ENCODE measurements at places on chromosomes 6 and 20. TPM values are rescaled to one million over a fixed set of nuclear protein-coding genes. Genes with fewer than 3 reads are reported as not detected.

The COL11A2 gene
- 0.39 TPM for total RNA-seq

The HMGN3 gene
- total RNA-seq: 40.4 TPM

The SNAP25 gene
- not detected for total RNA-seq

The FNDC11 gene
- 5.1 TPM for total RNA-seq

DNA sequence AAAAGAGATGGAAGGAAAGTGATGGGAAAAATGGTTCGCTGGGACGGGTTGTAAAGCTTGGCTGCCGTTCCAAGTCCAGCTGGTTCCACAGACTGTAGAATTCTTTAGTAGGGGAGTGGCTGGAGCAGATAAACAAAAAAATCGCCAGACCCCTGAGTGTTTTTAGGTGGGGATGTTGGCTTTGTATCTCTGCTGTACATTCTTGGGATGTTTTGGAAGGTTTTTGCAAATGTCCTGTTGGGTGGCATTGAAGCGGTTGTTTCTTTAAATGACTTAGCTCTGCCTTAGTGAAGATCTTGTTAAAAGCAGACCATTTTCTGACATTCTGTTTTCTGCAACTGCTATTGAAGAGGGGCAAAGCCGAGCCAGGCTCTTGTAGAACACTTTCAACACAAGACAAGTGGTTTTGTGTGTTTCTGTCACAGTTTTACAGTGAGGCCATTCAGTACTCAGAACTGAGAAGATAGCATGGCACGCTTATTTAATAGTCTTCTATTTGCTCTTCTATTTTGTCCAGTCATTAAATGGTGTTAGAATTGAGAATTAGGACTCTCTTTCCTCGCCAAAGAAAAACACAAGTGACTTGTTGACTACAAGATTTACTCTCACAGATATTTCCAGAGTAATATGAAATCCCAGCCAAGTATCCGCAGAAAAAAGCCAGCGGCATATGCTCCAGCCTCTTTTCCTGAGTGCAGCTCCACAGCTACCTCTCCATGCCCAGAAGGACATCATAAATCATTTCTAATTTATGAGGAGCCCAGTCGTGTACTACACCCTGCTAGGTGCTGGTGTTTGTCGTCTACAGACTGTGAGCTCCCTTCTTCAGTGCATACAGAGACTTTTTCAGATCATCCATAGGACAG is 65.8 kb downstream of the PHACTR2 start:
- no peaks in the 10 kb centered on the region for H3K36me3 ChIP-seq
- H3K27ac ChIP-seq: no peak overlapping the region
- no peak for DNase-seq
- no peak overlapping the region for H3K4me3 ChIP-seq
- no peaks in the 10 kb centered on the region for H3K27me3 ChIP-seq

- no peaks in the 10 kb centered on the region for H3K4me1 ChIP-seq
- H3K4me3 ChIP-seq: no peak overlapping the region
- no peaks in the 10 kb centered on the region for H3K27me3 ChIP-seq
- no peak overlapping the region for H3K27ac ChIP-seq
Measured at GRCh38 chr6:90044833-90045381, 150.6 kb downstream of the GJA10 start.

DNA sequence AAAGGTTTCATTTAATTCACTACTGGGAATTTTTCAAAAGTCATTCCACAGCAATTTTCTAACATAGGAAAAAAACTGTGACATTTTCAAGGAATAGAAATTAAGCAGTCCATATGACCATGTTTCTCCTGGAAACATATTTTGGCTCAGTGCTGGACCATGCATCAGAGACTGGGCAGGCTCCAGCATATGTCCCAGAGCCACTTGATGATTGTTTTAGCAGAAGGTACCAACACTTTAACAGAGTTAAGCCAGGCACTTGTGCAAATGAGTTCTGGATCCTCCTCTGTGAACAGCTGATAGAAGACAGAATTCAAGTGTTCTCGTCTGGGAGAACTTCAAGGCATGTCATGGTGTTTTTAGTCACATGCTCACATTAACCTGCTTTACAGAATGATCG is 516.3 kb downstream of the COL12A1 start:
- H3K4me1 ChIP-seq: no peaks in the 10 kb centered on the region
- H3K36me3 ChIP-seq: no peaks in the 10 kb centered on the region
- no peaks in the 10 kb centered on the region for H3K27me3 ChIP-seq
- no peak overlapping the region for H3K4me3 ChIP-seq
- DNase-seq: no peak

GRCh38 chr6:122749451-122750050 is 30.0 kb upstream of the FABP7 start:
- no peak for DNase-seq
- H3K4me3 ChIP-seq: no peak overlapping the region
- no peak overlapping the region for H3K27ac ChIP-seq
- H3K36me3 ChIP-seq: no peaks in the 10 kb centered on the region
- H3K4me1 ChIP-seq: peaks cover 7% of the 10 kb centered on the region
- H3K27me3 ChIP-seq: no peaks in the 10 kb centered on the region

GRCh38 chr20:47860049-47860830 is 75.0 kb upstream of the SULF2 start:
- H3K27me3 ChIP-seq: no peaks in the 10 kb centered on the region
- H3K4me1 ChIP-seq: peaks cover 9% of the 10 kb centered on the region
- H3K4me3 ChIP-seq: no peak overlapping the region
- DNase-seq: no peak
- no peak overlapping the region for H3K27ac ChIP-seq

GRCh38 chr20:52236292-52236691 is 44.7 kb upstream of the ZFP64 start:
- H3K27me3 ChIP-seq: no peaks in the 10 kb centered on the region
- H3K4me1 ChIP-seq: no peaks in the 10 kb centered on the region
- H3K4me3 ChIP-seq: no peak overlapping the region
- no peaks in the 10 kb centered on the region for H3K36me3 ChIP-seq
- DNase-seq: no peak
- no peak overlapping the region for H3K27ac ChIP-seq

DNA sequence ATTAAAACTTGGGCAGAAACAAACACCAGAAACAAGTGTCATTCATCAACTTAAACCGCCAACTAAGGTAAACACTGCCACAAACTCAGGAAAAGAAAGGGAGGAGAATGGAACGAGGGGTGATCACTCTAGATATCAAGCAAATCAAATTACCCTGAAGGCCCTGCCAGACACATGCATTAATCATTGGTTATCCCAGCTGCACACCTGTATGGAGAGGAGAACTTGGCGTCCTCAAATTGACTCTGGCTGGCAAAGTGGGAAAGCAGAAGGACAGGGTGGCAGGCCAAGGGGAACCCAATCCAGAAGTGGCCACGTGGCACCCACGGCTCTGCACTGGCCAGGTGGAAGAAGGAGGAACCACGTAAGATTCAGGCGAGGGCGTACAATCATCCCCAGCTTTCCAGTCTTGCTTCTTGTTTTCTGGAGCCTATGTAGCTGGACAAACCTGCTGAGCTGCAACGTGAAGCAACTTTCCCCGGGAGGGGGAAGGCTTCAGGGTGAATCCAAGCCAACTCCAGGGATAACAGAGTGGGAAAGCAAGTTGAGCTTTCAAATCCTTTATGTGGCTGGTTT is 156.2 kb upstream of the JARID2 start:
- H3K27me3 ChIP-seq: no peaks in the 10 kb centered on the region
- H3K27ac ChIP-seq: no peak overlapping the region
- H3K4me1 ChIP-seq: peaks cover 9% of the 10 kb centered on the region
- H3K4me3 ChIP-seq: no peak overlapping the region
- DNase-seq: no peak

DNA sequence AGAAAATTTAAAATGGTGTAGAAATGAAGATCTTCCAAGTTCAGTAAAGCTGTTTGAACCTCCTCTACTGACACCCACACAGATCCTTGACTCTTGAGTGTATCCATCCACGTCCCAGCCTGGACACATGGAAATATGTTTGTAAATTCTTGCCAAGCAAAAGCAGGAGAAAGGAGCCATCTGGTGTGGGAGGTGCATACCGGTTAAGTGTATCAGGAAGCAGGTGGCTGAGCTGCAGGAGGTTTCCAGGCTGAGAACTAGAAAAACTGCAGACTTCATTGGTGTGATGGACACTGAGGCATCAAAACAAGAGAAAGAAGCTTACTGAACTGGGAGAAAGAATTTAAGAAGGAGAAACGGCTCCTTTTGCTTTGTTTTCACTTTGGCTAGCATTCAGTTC is 229.9 kb upstream of the GRIK2 start:
- DNase-seq: no peak
- no peak overlapping the region for H3K27ac ChIP-seq
- no peaks in the 10 kb centered on the region for H3K36me3 ChIP-seq
- H3K27me3 ChIP-seq: no peaks in the 10 kb centered on the region
- H3K4me1 ChIP-seq: no peaks in the 10 kb centered on the region
- H3K4me3 ChIP-seq: no peak overlapping the region

DNA sequence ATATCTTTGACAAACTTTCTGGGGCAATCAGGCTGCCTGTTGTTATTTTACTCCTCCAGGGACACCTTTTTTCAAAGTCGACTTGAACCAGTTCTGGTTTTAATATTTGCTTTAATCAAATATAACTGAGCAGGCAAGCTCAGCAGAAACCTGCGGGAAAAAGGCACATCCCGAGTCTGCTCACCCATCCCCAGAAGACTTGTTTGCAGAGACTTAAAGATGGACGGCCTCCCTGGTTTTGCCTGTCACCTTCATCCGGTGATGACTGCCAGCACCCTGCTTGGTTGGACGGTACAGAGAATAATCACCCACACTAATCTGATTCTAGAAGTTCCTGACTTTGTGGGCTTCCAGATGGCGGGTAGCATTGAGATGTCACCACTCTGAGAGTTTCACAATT is 36.8 kb downstream of the PPP1R3G start:
- no peak overlapping the region for H3K27ac ChIP-seq
- DNase-seq: no peak
- no peak overlapping the region for H3K4me3 ChIP-seq
- no peaks in the 10 kb centered on the region for H3K36me3 ChIP-seq

DNA sequence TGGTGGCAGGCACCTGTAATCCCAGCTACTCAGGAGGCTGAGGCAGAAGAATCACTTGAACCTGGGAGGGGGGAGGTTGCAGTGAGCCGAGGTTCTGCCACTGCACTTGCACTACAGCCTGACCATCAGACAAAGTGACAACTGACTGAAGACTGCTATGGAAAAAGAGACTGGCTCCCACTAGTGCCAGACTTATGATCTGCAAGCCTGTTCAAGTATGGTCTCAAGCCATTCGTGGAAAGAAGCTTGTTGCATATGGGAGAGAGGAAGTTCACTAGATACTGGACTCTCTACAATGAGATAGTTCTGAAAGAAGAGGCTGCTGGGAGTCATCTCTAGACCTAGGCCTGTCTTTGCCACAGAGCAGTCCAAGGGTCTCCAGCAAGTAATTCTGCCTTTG is 26.7 kb downstream of the MDN1 start:
- no peak overlapping the region for H3K27ac ChIP-seq
- H3K4me1 ChIP-seq: peaks cover 18% of the 10 kb centered on the region
- no peaks in the 10 kb centered on the region for H3K27me3 ChIP-seq
- H3K36me3 ChIP-seq: peaks cover 50% of the 10 kb centered on the region
- H3K4me3 ChIP-seq: no peak overlapping the region
